CD4-positive, alpha-beta T cell treated with Interferon gamma for 1 hour (primary cell): ENCODE measurements at places on chromosomes 12 and 14.

DNA sequence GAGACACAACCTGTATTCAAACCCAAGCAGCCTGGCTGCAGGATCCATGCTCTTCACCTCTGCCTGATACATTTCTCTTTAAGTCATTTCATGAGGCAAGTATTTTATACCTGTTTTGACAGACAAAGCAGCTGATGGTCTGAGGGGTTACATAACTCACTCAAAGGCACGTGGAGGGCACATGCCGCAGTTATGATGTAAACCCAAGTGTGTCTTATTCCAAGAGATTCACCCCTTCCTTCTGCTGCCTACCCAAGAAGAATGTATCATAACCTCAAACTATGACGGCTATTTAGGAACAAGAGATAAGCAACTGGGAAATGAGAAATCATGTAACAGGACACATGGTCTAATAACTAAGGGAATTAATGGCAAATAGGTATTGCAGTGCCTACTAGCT lies 329.8 kb upstream of the TMPO start:
- DNase-seq, result no peak

- DNase-seq, result no peak
Measured at GRCh38 chr12:9687228-9687627, 17.7 kb downstream of the CLEC2D start.

- no peak for DNase-seq
Measured at GRCh38 chr12:122867691-122868461, 28.0 kb downstream of the VPS37B start.

DNA sequence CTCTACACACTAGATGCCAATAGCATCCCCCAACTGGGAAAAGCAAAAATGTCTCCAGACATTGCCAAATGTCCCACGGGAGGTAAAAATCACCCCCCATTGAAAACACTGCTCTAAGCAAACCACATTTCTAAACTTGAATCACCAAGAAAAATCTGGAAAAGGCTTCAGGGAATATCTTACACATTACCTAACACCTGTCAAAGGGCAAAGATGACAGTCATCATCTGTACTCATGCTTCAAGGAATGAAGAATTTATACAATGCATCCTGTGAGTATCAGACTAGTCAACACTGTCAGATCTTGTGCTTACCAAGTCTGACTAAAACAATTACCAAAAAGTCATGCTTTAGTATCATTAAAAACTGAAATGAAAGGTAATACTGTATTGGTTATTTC lies 161.6 kb upstream of the SOX5 start:
- DNase-seq, result no peak

GRCh38 chr12:96171905-96172304 lies 22.3 kb upstream of the ELK3 start:
- DNase-seq, result no peak

GRCh38 chr12:109925185-109925840 lies 25.2 kb downstream of the TCHP start:
- no peak for DNase-seq

GRCh38 chr12:65899241-65899640 lies 75.0 kb downstream of the HMGA2 start:
- DNase-seq, result no peak

- DNase-seq, result no peak
Measured at GRCh38 chr12:2490831-2491230, 303.9 kb upstream of the FKBP4 start.

GRCh38 chr12:32896432-32897280 lies at the start of gene PKP2:
PKP2 (minus strand) TSS chr12:32896777; CDS start chr12:32896731, 46 bp downstream.
- peak; percentile 8 for DNase-seq

GRCh38 chr12:113044516-113044915 lies 12.0 kb upstream of the DTX1 start:
- DNase-seq, result no peak

GRCh38 chr12:70983692-70984091 lies 63.2 kb upstream of the PTPRR start:
- DNase-seq, result no peak

DNA sequence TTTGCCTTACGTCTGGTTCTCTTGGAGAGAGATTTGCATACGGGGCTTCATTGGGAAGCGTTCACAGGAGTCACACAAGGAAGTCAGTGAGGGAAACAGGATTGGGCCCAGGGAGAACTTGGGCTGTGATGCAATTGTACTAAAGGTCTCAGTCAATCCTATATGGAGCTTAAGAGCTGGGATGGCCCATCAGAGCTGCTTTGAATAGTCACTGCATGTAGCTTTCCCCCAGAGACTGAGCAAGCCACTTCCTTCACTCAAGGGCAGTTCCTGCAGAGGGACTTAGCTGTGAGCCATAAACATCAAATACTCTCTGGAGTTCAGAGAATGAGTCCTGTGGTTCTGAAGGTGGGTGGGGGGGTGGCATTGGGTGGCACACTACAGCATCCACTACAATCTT lies 605.4 kb downstream of the MED13L start:
- DNase-seq, result no peak

- peak; percentile 15 for DNase-seq
Measured at GRCh38 chr12:116610971-116611541, 51.9 kb downstream of the MAP1LC3B2 start.

GRCh38 chr12:93571925-93572711 lies at the start of gene SOCS2:
SOCS2 (plus strand) TSS chr12:93572675; CDS start chr12:93572898, 223 bp downstream.
- peak; percentile 7 for DNase-seq

DNA sequence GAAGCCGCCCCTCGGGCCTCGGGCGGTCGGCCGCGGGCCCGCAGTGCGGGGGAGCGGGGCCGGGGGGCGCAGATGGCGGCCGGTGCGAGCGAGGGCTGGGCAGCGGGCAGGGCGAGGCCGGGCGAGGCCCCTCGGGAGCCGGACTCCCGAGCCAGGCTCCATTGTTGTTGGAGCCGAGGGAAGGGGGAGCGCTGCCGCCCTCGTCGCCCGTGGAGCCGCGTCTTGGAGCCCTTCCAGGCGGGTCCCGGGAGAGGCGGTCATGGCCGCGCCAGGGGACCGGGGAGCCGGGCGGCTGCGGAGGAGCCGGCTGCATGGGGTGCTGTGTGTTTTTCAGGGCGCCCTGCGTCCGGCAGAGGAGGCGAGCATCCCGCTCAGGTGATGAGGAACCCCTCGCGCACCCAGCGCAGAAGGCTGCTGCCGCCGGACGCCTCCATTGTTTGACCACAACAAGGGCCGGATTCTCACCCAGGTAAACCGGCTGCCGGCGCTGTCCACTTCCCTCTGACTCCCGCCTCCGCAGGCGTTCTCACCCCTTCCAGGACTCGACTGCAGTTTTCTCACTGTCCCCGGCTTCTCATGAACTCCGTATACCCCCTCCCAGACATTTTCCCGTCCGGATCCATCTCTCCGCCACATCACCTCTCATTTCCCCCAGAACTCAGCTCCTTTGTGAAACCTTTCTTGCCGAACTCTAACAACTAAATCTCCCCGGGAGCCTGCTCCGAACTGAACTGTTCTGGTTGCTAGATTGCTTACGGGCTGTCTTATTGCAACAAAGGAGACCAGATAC lies 732 bp downstream of the ZNF664 start:
- peak; percentile 1 for DNase-seq

DNA sequence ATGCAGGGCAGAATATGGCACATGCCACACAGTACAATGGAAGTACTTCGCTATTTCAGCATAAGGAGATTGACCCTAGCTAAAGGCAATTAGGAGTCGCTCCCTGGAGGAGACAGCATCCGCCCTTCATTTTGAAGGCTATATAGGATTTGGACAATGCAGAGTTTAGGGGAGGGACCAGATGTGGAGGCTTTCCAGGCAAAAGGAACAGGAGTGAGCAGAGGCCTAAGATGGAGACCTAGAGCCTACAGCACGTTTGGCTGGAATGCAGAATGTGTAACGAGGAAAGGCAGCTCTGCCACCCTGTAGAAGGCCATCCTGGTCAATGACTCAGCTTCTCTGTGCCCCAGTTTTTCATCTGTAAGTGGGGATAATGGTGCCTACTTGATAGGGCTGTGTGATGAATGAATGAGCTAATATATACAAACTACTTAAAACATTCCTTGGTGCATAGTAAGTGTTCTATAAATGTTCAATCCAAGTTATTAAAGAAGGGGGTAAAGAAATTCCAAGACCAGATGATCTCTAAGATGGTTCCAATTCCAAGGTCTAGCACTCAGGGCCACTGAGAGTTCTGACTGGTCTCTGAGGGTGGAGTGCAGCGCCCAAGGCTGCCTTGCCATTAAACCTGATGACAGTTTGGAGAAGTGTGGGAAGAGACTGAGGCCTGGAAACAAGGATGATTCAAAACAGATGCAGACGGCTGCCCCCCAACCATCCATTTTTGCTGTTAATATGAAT lies 54.3 kb upstream of the FRMD6 start:
- no peak for DNase-seq

DNA sequence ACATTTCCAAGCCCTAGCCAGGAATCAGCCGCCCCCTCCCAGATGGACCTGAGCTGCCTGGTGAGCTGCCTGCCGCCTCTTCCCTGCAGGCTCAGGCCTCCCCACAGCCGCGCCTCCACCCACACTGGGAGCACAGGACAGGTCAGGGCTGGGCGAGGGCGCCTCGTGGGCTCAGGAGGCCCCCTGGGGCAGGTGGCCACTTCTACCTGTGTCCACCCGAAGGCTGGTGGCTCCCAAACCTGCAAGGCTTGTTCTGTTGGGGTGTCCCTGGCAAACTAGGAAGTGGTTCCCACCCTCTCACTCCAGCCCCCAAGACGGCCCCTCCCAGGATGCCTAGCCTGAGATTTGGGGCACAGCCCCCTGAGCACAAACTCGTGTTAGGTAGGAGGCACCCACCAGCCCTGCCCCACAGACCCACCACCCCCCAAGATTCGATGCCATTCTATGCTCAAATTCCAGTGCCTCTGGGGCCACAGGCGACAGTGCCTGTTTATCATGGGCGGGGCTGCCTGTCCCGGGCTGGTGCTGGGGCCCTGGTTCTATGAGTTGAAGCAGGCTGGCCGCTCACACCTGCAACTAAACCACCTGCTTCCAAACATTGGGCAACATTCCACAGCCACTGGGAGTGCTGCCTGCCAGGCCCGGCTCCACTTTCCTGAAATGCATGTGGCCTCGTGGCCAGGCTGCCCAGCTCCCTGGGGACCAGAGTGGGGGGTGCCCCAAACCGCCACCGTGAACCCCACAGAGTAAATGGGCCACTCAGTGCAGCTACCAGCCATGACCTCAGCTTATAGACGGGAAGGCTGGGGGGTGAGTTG lies 6.8 kb downstream of the MMP17 start:
- no peak for DNase-seq

GRCh38 chr14:75162631-75163030 lies 13.8 kb downstream of the TMED10 start:
- no peak for DNase-seq

DNA sequence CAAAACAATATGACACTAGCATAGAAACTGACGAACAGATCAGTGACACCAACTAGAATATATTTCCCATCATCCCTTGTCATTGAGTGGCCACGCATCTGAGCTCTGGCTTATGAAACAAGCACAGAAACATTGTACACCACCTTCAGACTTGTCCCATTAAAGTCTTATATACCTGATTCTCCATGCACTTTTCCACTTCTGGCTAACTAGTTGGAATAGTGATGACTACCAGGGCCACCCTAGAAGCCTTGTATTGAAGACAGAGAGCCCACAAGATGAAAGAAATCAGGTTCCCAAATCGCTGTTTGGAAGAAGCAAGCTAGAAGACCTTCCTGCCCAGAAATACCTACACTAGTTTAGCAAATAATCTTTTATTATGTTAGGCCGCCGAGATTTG lies 99.7 kb upstream of the PPM1H start:
- DNase-seq, result no peak

GRCh38 chr14:69675877-69676416 lies 64.6 kb downstream of the SUSD6 start:
- DNase-seq, result no peak

DNA sequence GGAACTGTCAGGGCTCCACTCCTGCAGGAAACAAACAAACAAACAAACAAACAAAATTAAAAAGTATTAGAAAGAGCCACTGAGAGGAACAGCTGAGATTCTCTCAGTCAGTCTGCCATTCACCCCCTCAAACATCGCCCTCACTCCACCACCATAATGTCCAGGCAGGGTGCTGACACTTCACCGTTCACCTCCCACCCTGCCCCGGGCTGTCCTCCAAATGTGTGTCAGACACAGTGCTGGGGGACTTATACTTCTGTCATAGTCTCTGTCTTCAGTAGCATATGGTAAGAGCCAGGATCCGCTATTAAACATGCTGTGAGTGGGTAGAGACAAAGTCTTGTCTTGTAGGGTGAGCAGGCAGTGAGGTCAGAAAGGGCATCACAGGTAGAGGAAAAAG lies 28.3 kb downstream of the KRT18 start:
- no peak for DNase-seq

- no peak for DNase-seq
Measured at GRCh38 chr14:91419044-91419397, 1.4 kb upstream of the CCDC88C start.

DNA sequence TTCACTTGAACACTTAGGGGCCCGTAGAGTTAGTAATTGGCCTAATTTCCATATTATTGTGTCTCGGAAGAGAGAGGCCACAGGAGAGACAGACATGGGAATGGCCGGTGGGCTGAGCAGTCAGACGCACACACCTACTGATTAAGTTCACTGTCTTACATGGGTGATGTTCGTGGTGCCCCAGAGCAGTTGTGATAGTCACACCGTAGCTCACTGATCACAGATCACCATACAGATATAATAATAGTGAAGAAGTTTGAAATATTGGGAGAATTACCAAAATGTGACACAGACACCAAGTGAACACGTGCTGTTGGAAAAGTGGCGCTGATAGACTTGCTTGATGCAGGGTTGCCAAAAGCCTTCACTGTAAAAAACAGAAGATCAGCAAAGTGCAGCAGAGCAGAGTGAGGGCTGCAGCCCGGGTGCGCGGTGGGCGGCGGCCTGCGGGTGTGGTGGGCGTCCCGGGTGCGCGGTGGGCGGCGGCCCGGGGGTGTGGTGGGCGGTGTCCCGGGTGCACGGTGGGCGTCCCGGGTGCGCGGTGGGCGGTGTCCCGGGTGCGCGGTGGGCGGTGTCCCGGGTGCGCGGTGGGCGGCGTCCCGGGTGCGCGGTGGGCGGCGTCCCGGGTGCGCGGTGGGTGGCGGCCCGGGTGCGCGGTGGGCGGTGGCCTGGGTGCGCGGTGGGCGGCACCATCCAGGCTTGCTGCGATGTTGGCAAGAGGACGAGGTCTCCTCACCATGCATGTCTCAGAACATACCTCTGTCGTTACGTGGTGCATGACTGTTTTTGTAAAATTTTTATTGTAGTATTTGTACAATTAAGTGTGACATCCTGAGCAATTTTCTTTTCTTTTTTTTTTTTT lies 34.3 kb upstream of the TEX22 start:
- peak; percentile 37 for DNase-seq

GRCh38 chr12:47941871-47942613 lies 21.4 kb upstream of the TMEM106C start:
- peak; percentile 37 for DNase-seq

DNA sequence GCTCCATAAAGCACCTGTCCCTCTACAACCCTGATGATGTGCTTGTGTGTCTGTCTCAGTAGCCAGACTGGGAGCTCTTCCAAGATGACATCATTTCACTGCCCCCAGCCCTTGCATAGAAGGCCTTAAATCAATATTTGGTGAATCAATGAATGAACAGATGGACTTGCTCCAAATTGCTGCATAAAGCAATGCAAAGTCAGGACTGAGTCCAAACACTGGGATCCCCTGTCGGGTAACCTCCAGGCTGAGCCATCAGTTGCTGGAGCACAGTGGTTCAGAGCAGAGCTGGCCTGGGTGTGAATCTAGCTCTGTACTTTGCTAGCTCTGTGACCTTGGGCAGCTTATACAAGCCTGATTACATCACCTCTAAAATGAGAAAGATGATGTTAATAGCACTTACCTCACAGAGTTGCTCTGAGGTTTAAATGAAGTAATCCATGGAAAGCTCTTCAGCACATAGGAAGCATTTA lies 120.3 kb upstream of the VASH1 start:
- DNase-seq, result no peak
